NCI-H1105 (cell line): ENCODE measurements at places on chromosomes 5 and 9.

DNA sequence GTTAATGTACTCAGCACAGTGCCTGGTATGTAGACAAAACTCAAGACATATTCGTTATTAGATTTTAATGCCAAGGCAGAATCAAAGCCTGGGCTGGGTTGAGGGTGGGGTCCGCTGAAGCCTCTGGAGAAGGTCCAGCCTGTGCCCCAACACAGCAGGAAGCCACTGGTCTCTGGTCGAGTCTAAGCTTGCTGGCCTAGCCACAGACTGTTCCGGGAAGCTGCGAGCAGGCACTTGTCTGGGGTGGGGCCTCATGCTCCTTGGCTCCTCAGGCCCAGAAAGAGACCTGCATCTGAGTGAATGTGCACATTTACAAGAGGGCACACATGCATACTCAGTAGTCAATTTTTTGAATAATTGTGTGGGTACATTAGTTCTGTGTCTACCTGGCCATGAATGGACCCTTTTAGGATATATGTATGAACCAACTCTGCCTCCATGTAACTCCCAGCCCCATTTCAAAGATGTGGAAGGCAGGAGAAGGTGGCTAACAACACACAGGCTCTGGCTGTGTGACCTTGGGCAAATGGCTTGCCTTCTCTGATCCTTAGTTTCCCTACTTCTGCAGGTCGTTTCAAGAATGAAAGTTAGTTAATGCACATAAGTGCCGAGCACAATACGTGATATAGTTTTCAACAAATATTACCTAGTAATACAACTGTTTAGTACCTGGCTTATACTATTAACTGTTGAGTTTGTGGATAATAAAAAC, 18.3 kb downstream of the FAT2 start:
- no peak for DNase-seq

GRCh38 chr9:124013309-124014210, 2.0 kb downstream of the LHX2 start:
- DNase-seq, result no peak

- DNase-seq, result no peak
Measured at GRCh38 chr5:165258197-165258771, 1752.9 kb downstream of the MAT2B start.

GRCh38 chr5:125595095-125595494, 828.1 kb upstream of the GRAMD2B start:
- DNase-seq, result no peak

GRCh38 chr9:2583308-2584013, 38.1 kb upstream of the VLDLR start:
- DNase-seq, result no peak

DNA sequence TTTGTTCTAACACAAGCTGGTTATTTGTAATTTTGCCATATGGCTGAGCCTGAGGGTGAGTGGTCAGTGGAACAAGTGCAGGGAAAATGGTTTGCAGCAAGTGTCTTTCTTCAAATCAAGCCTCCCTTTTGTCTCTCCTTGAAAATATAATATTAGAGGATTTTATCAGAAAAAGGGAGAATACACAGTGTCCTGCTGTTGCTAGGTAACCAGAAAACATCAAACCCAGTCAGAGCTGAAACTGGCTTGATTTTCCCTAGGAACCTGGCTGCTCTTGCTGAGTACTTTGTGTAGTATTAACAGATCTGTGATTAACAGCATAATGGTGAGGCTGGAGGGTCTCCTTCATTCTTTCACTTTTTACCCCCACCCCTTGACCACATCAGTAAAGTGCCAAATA, 314.0 kb downstream of the ARHGEF28 start:
- no peak for DNase-seq

GRCh38 chr5:146818822-146819221, 59.7 kb downstream of the PPP2R2B start:
- no peak for DNase-seq

GRCh38 chr9:37667706-37668105, 17.0 kb downstream of the FRMPD1 start:
- DNase-seq, result no peak

DNA sequence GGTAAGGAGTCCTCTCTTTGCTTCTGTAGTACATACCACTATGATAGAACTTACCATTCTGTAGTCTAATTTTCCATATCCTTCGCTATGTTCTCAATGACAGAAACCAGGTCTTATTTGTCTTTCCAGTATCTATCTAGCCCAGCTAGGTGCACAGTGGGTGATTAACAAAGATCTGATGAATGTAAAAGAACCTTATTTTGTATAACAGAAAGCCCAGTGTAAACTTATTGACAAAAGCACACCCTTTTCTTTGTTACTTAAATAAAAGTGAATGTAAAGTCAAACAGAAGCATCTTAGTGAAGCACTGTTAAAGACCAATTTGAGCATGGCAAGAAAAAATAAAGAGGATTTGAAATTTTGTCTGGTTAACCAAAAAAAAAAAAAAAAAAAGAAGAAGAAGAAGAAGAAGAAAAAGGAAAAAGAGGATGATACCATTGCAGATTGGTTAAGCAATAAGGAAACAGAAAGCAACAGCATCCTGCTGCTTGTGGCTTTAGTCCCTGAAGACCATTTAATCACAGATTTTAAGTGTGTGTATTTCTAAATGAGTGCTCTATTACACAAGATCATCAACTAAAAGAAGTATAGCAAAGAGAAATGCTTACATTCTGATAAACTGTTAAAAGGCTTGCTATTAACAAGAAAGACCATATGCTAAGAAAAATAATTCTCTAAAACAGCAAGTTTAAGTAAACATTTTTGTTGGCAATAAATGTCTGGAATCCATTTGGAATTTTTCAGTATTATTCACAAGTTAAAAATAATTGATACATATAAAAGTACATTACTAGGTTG, 21.2 kb downstream of the MEGF9 start:
- no peak for DNase-seq

- DNase-seq, result no peak
Measured at GRCh38 chr5:79716839-79717238, 27.2 kb downstream of the CMYA5 start.

DNA sequence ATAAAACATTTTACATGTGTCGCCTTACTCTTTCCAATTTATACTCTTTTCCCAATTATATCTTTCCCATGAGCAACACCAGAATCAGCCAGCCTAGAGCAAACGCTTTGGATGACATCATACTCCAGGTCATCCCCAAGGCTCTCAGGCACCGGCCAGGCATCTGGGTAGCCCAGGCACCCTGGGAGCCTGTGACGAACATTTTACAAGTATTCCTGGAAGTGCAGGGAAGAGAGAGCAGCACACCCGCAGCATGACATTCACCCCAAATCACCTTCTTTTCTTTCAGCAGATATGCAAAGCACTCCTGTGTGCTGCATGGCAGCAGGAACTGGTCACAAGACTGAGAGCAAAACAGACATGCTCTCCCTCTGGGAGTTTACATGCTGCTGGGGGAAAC, 75.7 kb upstream of the SMIM23 start:
- no peak for DNase-seq

GRCh38 chr5:7642029-7642428, 208.9 kb downstream of the CFAP90 start:
- DNase-seq, result no peak

GRCh38 chr5:166810721-166811120, 1480.7 kb upstream of the WWC1 start:
- no peak for DNase-seq

- DNase-seq, result no peak
Measured at GRCh38 chr9:77180056-77180455, 2.7 kb downstream of the VPS13A start.

- DNase-seq, result no peak
Measured at GRCh38 chr5:109888989-109889388, 199.3 kb downstream of the MAN2A1 start.

DNA sequence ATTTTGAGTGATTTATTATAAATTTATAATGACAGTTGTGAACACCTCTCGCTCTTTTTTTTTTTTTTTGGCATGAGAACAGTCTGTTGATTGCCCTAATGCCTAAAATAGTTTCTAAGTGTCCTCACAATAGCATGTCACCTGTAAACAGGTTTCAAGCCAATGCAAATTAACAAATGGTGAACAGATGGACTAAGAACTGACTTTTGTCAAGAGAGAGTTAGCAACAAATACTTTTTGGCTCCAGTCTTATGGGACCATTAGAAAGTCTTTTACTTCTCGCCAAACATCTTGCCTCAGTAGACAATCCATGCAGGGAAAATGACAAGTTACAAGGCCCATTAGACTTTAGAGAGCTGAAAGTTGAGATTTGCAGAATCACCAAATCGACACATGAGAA, 67.8 kb downstream of the MED27 start:
- no peak for DNase-seq

- no peak for DNase-seq
Measured at GRCh38 chr5:117681431-117682254, 1107.0 kb upstream of the SEMA6A start.

GRCh38 chr5:9474219-9475002, 71.5 kb downstream of the SEMA5A start:
- no peak for DNase-seq

- DNase-seq, result no peak
Measured at GRCh38 chr5:167105941-167106340, 1185.5 kb upstream of the WWC1 start.

DNA sequence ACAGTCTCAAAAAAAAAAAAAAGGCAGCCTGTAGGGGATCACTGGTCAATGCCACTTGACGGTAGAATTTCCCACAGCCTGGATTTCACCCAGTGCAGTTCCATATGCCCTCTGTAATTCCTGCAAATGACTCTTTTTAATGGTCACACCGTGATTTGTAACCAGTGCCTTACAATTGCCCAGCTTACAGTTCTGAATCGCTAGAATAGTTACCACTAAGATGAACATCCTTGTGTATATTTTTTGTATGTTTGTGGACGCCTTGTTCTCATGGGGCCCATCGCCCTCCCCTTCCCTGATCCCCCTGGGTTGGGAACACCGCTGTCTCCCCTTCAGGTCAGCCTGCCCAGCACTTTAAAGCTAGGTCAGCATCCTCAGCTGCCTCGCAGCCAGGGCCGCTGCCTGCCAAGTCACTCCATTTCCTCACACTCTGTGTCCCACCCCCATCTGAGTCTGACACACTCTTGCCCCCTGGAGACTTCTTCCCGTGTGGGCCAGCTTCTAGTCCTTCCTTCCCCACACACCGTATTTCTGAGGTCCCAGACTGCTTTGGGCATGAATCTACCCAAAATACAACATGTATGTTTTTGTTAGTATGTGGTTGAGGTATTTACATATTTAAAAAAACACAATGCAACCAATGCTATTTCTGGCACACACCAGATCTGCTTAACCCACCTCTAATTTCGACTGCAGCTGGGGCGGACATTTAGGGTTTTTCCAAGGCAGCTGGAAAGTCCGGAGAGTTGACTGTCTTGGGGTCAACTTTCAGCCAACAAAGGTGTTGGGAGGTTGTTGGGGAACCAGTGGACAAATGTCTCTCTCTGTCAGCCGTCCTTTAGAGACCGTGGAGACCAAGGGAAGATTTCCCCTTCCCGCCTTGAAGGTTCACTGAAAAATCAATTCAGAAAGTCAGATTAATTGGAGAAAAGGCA, 120.5 kb upstream of the NEK6 start:
- no peak for DNase-seq

DNA sequence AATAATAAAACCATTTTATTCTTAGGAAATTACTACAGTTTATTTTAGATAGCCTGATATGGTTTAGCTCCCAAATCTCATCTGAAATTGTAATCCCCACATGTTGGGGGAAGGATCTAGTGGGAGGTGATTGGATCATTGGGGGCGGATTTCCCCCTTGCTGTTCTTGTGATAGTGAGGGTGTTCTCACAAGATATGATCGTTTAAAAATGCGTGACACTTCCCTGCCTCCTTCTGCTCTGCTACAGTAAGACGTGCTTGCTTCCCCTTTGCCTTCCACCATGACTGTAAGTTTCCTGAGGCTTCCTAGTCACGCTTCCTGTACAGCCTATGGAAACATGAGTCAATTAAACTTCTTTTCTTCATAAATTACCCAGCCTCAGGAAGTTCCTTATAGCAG, 122.4 kb upstream of the FGF10 start:
- no peak for DNase-seq

- no peak for DNase-seq
Measured at GRCh38 chr9:72576087-72576486, 54.7 kb downstream of the TMC1 start.

- no peak for DNase-seq
Measured at GRCh38 chr5:41967401-41967800, 42.3 kb downstream of the FBXO4 start.

DNA sequence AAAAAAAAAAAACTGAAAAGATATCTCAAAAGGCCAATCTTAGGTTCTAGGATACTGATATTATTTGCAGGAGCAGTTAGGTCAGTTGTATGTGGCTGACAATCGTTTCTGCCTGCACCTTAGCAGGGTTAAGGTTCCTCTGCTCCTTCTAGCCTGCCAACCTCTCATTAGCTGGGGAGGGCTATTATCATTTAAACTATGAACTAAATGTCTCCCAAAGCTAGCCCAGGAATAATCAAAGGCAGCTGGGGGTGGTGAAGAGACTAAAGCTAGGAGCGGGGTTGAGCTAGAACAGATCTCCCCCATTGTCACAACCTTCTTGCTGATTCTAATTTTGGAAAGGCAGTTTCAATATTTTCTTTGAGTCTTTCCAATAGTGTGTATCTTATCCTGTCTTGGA, 99.9 kb downstream of the ICE1 start:
- no peak for DNase-seq

GRCh38 chr9:121563881-121564460, 64.3 kb upstream of the GGTA1 start:
- no peak for DNase-seq

GRCh38 chr9:2802494-2802921, 41.4 kb downstream of the PUM3 start:
- DNase-seq, result no peak

- DNase-seq, result no peak
Measured at GRCh38 chr9:78575081-78575480, 278.2 kb downstream of the PSAT1 start.

GRCh38 chr9:82608487-82608886, 454.5 kb downstream of the RASEF start:
- no peak for DNase-seq

- no peak for DNase-seq
Measured at GRCh38 chr9:129624168-129624759, 1.7 kb upstream of the NTMT1 start.

GRCh38 chr5:130141659-130142320, 237.5 kb downstream of the CHSY3 start:
- no peak for DNase-seq

DNA sequence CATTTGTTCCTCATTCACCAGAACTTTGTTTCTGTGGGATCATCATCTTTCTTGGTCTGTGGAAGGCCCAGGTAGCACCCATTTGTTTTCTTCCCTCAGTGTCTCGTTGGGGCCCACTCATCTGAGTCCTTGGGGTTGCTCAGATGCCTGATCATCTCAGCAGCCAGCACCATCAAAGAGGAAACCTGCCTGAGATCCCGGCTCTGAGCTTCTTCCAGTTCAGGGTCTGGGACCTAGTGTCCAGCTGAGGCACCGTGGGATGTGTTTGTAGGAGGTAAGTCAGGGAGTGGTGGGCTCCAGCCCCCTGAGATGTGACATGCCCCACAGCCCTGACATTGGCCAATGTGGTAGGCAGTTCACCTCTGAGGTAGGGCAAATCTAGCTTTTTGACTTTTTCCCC, 9.4 kb upstream of the CD180 start:
- no peak for DNase-seq

GRCh38 chr9:91206806-91207205, 154.9 kb downstream of the AUH start:
- DNase-seq, result no peak
